Stimulated activated CD8-positive, alpha-beta memory T cell treated with anti-CD3 and anti-CD28 coated beads, Interleukin-7, amount 100 ng/mL, for 24 hours (primary cell): ENCODE measurements at places on chromosomes 2 and 18.

GRCh38 chr2:152875701-152876695 lies 157.6 kb downstream of the ARL6IP6 start:
- DNase-seq: no peak

DNA sequence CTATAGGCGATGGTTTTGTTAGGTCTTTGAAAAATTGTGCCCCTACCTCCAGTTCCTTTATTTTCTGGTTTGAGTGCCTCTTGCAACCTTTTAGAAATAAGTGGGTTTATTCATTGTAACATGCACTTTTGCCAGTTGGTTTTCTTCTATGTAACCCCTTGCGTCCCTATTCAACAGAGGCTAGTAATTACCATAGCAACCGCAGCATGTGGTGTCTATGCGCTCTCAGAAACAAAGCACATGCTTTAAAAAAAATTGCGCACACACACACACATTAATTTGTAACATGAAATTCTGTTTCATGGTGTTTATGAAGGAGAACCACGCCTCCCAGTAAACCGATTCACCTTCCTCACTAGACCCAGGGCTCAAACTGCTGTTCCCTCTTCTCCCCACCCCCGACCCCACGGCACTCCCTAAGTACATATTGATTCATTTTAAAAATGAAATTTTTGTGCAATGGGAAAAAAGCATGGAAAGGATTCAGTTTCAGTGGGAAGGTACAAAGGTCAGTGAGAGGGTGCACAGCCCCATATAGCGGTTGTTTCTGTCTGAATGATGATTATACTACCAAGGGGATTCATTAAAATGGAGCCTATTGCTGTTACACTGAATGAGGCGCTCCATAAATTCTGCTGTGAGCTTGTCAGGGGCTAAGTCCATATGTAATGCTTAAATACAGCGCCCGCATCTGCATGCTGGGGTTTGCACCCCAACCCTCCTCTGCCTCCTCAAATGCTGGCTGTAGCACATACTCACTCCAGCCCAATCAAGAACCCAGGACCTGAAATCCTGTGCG lies 206.9 kb downstream of the ICOS start:
- no peak for DNase-seq

GRCh38 chr18:56043641-56044061 lies 455.7 kb upstream of the TCF4 start:
- DNase-seq: no peak

- no peak for DNase-seq
These were observed 153.6 kb upstream of the TWIST2 start for GRCh38 chr2:238694136-238694755.

- no peak for DNase-seq
These were observed 24.8 kb upstream of the CRIM1 start for GRCh38 chr2:36330473-36331395.

DNA sequence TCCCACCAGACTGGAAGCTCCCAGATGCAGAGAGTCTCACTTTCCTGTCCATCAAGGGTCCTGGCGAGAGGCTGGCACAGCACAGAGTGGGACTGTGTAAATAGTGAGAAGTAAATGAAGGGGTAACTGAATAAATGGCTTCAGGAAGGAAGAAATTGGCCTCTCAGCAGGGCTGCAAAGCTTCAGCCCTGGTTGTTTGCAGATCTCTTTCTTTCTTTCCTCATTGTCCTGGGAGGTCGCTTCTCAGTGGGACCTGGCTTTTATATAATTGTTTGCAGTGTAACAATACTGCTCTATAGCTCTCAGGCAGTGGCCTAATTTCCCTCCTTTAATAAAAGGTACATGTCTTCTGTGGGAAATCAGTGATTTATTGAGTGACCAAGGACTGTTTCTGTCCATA lies 74.9 kb upstream of the GPR45 start:
- no peak for DNase-seq

DNA sequence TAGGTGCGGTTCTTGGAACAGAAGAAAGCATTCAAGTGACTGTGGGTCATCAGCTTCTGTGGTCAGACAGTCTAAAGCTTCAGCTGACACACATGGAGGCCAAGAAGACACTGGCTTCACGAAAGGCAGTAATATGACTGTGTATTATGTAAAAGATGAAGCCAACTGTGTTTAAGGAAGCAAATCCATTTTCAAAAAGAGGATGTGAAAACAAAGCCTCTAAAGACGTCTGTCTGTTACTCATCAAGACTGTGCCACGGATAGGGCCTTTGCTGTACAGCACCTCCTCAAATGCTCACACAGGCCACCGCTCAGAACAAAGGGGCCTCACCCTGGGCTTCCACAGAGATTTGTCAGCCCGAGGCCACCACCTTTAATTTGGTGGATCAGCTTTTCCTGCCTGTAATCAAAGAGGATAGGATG lies 21.1 kb upstream of the TMEM163 start:
- DNase-seq: no peak

DNA sequence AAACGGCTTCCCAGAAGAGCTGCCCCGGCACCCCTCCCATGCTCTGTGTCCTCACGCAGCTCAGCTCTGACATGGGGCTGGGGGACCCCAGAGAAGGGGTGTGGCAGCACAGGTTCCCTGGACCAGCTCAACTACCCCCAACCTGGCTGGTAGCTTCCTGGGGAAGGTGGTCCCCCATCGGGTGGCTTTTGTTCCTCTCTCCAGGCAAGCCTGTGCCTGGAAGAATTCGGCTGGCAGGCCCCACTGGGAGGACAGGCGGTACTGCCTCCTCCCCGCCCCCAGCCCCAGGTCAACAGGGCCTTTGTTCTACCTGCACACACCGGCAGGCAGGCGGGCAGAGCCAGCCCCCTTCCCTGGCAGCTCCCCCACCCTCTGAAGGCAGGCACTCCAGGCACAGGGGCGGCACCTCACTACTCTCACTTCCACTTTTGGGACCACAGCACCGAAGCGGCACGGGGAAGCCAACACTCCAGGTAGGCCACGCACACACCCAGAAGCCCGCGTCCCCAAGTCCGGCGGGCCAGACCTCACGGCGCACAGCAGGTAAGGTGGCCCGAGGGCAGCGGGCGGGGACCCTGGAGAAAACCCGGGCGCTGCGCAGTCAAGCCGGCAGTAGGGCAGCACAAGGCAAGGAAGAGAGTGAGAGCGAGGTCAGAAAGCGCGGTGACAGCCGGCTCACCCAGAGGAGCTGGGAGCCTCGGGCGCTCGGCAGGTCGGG lies 1.3 kb downstream of the HS6ST1 start:
- no peak for DNase-seq

DNA sequence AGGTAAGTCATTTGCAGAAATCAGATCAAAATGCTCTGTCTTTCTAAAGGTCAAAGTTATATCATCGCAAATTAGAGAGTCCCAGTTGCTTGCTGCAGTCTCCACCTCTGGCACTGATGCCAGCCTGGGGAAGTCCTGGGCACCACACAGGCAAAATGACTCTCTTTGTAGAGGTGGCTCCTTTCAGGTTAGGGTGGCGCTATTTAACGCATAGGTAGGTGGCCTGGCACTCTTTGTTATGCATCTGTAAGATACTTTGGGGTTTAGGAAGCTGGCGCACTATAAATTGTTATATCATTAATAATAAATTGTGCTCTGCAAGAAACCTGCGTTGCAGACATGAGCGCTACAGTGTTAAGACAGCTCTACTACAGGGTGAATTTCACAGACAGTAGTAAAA lies 268.5 kb downstream of the ICOS start:
- DNase-seq: no peak

DNA sequence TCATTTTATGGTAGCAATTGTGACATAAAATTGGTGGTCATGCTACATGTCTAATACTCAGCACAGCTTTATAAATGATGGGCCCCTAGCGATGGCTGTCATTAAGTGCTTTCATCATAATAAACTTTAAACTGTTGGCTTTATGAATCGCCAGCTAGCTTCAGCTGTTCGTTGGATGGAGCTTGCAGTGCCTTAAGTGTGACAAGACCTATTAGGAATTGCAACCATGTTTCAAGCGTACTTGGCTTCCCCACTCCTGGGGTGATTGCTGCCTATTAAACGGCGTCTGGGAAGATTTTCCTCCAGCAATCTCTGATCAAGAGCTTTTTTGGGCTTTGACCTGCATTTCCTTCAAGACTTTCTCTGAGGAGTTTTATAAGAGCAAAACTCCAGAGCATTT lies 164.5 kb upstream of the SIX3 start:
- DNase-seq: no peak

DNA sequence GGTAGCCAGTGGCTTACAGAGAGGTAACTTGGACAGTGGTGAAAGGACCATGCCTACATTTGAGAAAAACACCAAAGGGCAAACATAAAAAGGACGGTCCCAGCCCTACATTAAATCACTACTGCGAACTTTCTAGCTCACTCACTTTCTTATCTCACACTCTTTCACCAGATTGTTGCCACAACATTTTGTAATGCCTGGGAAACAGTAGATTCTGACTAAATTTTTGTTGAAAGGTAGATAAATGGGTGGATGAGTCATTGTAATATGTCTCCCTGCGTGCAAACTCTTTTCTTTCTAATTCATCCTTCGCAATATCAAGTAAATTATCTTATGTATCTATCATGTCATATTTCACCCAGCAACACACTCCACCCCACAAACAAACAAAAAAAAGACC lies 192.2 kb downstream of the IRS1 start:
- no peak for DNase-seq

DNA sequence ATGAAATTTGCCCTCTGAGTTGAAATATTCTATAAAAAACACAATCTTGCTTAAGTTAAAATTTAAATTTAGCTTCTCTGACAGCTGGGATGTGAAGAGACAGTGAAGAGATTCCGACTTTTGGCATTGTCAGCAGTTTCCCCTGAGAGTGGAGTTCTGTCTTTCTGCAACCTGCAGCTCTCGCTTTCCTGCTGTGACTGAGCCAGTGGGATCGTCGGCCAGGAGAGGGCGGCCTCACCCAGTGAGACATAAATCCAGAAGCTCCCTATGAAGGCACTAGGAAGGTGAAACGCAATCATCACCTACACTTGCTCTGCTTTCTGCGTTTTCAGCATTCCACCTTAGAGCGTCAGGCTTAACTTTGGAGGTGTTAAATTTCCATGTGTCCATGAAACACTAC lies 75.4 kb upstream of the HNMT start:
- DNase-seq: no peak

DNA sequence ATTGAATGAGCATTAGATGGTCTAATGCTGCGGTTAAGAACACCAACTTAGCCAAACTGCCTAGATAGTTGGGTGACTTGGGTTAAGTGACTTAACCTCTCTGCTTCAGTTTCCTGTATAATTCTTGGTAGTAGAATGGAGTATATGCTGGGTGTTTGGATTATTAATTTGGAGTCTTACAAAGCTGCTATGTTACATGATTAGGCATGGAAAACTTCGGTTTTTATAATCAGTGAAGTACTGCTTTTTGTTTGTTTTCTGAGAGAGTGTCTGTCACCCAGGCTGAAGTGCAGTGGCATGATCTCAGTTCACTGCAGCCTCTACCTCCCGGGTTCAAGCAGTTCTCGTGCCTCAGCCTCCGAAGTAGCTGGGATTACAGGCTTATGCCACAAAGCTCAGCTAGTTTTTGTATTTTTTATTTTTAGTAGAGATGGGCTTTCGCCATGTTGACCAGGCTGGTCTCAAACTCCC lies 4.5 kb downstream of the RPL37A start:
- no peak for DNase-seq

DNA sequence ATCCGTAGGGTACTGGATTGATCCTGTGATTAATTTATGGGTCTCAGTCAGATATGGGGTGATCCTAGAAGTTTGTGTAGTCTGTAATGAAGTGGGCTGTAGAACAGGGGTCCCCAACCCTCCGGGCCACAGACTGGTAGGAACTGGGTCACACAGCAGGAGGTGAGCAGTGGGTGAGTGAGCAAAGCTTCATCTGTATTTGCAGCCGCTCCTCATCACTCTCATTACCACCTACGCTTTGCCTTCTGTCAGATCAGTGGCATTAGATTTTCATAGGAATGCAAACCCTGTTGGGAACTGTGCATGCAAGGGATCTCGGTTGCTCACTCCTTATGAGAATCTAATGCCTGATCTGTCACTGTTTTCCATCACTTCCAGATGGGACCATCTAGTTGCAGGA lies 48.8 kb downstream of the EML4 start:
- DNase-seq: no peak

- no peak for DNase-seq
These were observed 125.9 kb upstream of the SATB2 start for GRCh38 chr2:199583676-199584075.

DNA sequence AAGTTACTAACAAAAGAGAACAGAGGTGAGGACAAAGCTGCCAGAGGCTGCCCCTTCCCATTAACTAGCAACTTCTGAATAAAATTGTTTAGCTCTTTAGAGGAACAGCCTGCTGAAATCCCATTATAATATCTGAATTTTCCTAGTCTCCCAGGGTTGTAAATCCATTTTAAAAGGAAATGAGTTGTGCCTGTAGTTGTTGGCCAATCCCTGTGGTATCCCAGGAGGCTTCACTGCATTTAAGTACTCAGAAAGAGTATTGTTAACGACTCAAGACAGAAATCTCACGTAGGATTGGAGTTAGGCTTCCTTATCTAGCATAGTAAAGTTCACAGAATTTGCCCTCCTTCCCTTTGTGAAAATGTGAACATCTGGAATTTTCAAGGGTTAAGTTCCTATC lies 8.9 kb downstream of the LAPTM4A start:
- no peak for DNase-seq

GRCh38 chr2:222290736-222291484 lies 7.9 kb downstream of the PAX3 start:
- no peak for DNase-seq

DNA sequence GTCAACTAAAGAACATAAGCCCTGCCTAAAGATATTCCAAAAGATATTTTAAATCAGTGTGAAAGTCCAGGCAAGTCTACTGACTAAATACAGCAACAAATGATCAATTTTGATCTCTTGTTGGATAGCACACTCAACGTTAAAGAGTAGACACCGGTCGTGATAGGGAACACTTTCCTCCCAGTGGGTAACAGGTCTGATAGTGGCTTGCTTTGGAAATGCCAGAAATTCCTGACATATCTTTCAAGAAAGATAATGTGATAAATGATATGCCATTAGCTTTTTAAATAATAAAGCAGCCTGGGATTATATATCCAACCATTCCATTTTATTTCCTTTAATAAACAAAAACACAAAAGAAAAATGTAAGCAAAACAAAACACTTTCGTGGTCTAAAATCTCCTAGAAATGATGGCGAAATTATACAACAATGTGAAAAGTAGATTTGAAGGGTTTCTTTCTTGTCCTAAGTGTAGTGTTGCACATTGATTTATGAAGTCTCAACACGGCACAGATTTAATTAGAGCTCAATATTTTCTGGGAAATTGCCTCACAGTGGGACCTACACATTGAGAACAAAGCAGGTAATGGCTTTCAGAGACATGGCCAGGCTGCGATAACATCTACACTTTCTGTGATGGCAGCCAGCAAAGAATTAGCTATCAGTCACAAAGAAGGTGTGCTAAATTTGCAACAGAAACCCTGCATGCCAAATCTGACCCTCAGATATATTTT lies 158.6 kb downstream of the PPP1R1C start:
- no peak for DNase-seq

GRCh38 chr18:73848656-73849055 lies 299.0 kb downstream of the FBXO15 start:
- no peak for DNase-seq

- no peak for DNase-seq
These were observed 82.8 kb downstream of the LOXHD1 start for GRCh38 chr18:46574000-46574742.
